Heart left ventricle (tissue), 16 donors: ENCODE measurements at places on chromosomes 2 and 18.

DNA sequence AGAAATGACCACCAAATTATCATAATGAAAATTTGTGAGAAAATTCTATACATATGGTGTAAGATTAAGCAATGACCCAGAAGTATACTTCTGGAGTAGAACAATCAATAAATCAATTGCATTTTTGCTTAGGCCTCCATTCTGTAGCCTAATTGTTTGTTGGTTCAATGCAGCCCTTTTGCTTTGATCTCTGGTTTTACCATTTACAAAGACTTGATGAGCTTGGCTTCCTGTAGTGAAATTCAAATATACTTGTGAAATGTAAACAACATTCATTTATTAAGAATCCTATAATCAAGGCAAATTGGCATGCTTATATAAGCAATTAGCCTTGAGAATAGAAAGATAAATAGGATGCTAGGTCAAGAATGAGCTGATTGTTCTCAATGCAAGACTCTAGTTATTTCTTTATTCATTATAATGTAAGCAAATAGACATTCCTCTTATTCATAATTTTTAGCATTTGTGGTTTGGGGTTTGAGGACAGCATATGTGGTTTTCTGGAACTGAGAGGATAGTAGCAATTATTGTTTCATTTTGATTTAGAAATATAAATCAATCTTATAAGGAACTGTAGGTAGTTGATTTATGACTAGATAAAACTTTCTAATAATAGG is 9.7 kb downstream of the FMNL2 start:
- H3K27me3 ChIP-seq = no peaks in the 10 kb centered on the region
- H3K36me3 ChIP-seq = peaks cover 3% of the 10 kb centered on the region
- no peak for DNase-seq
- H3K4me1 ChIP-seq = no peaks in the 10 kb centered on the region
- no peak overlapping the region for H3K27ac ChIP-seq
- no peak overlapping the region for H3K4me3 ChIP-seq

GRCh38 chr2:191758518-191759507 is 80.9 kb downstream of the NABP1 start:
- H3K27me3 ChIP-seq = peaks cover 5% of the 10 kb centered on the region
- no peak overlapping the region for H3K4me3 ChIP-seq
- DNase-seq = peak; percentile 12
- no peak overlapping the region for H3K27ac ChIP-seq
- H3K4me1 ChIP-seq = no peaks in the 10 kb centered on the region

DNA sequence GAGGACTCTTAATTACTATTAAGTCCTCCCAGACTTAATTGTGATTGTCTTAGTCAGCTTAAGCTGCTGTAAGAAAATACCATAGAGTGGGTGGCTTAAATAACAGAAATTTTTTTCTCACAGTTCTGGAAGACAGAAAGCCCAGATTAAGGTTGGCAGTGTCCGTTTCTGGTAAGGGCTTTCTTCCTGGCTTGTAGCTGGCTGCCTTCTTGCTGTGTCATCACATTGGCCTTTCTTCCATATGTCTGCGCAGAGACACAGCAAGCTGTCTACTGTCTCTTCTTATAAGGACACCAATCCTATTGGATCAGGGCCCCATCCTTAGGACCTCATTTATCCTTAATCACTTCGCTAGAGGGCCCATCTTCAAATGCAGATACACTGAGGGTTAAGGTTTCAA is 38.5 kb downstream of the ASXL3 start:
- H3K27ac ChIP-seq = no peak overlapping the region
- no peaks in the 10 kb centered on the region for H3K36me3 ChIP-seq
- H3K4me1 ChIP-seq = no peaks in the 10 kb centered on the region
- DNase-seq = no peak
- no peaks in the 10 kb centered on the region for H3K27me3 ChIP-seq
- no peak overlapping the region for H3K4me3 ChIP-seq

- H3K27ac ChIP-seq = no peak overlapping the region
- no peak overlapping the region for H3K4me3 ChIP-seq
- no peaks in the 10 kb centered on the region for H3K4me1 ChIP-seq
- H3K36me3 ChIP-seq = no peaks in the 10 kb centered on the region
- DNase-seq = no peak
Measured at GRCh38 chr18:42178376-42179080, 223.5 kb downstream of the PIK3C3 start.

GRCh38 chr2:130822766-130823165 is 13.9 kb upstream of the ARHGEF4 start:
- H3K27me3 ChIP-seq = no peaks in the 10 kb centered on the region
- H3K4me3 ChIP-seq = no peak overlapping the region
- DNase-seq = no peak
- no peaks in the 10 kb centered on the region for H3K36me3 ChIP-seq
- no peak overlapping the region for H3K27ac ChIP-seq
- no peaks in the 10 kb centered on the region for H3K4me1 ChIP-seq

GRCh38 chr18:44309185-44309584 is 371.5 kb upstream of the SETBP1 start:
- no peak overlapping the region for H3K27ac ChIP-seq
- H3K4me1 ChIP-seq = no peaks in the 10 kb centered on the region
- H3K36me3 ChIP-seq = no peaks in the 10 kb centered on the region

- DNase-seq = no peak
- peaks cover 62% of the 10 kb centered on the region for H3K36me3 ChIP-seq
- H3K4me1 ChIP-seq = no peaks in the 10 kb centered on the region
- H3K27me3 ChIP-seq = no peaks in the 10 kb centered on the region
- no peak overlapping the region for H3K4me3 ChIP-seq
Measured at GRCh38 chr18:80041424-80041823, 7.2 kb downstream of the RBFA start.

DNA sequence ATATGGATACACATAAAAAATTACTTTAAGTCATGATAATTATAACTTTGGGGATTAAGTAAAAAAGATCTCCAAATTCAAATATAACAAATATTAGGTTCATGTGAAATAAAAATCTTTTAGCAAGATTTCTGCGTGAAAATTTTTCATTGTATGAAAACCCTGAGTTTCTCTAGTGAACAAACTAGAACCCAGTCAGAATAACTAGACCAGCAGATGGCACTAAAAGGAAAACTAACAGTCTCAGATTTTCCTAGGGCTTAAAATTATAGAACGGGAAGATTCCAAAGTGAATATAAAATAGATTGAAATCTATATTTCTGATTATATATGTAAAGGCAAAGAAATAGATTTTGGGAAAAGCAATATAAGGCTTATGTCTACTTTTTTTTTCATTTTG is 43.3 kb downstream of the TMEM200C start:
- H3K27me3 ChIP-seq = peaks cover 9% of the 10 kb centered on the region
- no peaks in the 10 kb centered on the region for H3K4me1 ChIP-seq
- no peak for DNase-seq

GRCh38 chr18:37662099-37662498 is 96.5 kb upstream of the CELF4 start:
- no peak overlapping the region for H3K27ac ChIP-seq
- no peak for DNase-seq
- no peaks in the 10 kb centered on the region for H3K27me3 ChIP-seq
- no peaks in the 10 kb centered on the region for H3K4me1 ChIP-seq

- no peaks in the 10 kb centered on the region for H3K36me3 ChIP-seq
- no peaks in the 10 kb centered on the region for H3K4me1 ChIP-seq
Measured at GRCh38 chr2:178287652-178288344, 93.5 kb downstream of the OSBPL6 start.

DNA sequence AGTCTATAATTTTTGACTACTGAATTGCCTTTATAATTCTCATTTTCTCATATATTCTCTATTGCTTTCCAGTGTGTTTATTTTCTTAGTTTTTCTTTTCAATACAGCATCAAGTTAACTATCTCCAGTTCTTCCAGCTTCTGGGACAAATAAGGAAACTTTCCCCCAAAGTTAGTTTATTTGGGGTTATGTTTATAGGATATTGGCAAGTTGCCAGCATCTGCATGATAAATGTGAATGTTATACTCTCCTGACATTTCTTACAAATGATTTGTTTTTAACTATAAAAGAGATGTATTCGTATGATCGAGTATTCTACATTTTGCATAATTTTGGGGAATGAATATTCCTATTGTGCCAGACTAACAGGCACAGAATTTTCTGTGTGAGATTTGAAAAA is 140.6 kb upstream of the KCNJ3 start:
- no peaks in the 10 kb centered on the region for H3K27me3 ChIP-seq
- no peak for DNase-seq
- no peak overlapping the region for H3K4me3 ChIP-seq
- H3K36me3 ChIP-seq = no peaks in the 10 kb centered on the region

DNA sequence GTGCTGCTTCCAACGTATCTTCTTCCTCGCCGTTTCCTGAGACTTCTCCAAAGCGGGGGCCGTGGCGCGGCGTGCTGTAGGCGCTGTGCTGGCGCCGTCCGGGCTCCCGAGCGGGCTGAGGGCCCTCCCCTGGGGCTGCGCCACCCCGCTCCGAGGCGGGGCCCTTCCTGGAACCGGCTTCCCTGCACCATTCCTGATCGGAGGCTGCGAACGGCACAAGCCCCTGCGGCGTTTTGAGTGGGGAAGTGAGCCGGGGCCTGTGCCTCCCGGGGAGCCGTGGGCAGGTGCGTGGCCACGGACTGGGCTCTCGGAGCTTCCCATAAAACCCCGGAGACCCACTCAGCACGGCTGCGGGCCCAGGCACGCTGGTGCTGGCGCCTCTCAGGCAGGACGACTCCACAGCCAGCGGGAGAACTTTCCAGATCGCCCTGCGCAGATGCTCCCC is 74.7 kb downstream of the PSMG2 start:
- H3K27ac ChIP-seq = no peak overlapping the region
- H3K4me1 ChIP-seq = no peaks in the 10 kb centered on the region
- H3K27me3 ChIP-seq = no peaks in the 10 kb centered on the region
- no peak overlapping the region for H3K4me3 ChIP-seq
- no peak for DNase-seq

DNA sequence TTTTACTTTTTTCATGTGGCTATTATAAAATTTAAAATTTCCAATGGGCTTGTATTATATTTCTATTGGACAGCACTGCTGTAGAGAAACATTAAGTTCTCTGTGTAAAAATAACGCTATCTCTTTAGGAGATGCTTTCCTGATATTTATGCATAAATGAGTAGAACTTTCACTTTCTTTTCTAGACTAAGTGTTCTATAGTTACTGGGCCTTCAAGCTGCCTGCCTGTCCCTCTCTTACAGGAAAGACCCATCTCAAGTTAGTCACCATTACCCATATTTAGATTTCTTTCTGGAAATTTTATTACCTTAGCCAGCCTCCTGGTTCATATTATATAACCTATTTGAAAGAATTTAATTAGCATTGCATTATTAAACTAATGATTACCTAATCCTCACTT is 4.8 kb downstream of the ITGA4 start:
- H3K4me1 ChIP-seq = no peaks in the 10 kb centered on the region
- no peaks in the 10 kb centered on the region for H3K36me3 ChIP-seq
- H3K4me3 ChIP-seq = no peak overlapping the region
- DNase-seq = no peak
- no peaks in the 10 kb centered on the region for H3K27me3 ChIP-seq

DNA sequence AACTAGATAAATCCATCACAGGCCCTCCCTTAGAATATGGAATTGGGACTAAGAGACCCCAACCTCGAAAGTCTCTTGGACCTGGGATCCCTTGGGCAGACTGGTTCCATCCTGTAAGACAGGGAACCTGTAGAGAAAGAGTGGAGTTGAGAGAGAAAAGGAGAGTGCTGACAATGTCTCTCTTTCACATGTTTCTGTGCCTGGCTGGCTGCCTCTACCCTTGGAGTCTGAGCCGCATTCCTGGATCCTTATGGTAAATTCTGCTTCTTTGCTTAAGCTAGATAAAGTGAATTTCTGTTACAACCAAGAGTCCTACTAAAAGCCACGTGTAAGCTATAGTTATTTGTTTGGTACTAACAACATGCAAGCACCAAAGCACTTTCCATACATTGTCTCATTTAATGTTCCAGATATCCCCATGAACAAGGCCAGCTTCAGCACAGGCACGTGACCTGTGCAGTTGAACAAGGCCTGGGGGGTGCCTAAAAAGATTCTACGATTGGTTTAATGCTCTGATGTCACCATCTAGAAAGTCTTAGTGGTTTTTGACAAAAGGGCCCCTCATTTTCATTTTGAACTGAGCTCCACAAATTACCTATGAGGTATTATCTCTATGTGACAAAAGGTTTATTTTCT is 2.1 kb upstream of the PUM2 start:
- no peak for DNase-seq
- H3K27ac ChIP-seq = no peak overlapping the region
- no peaks in the 10 kb centered on the region for H3K36me3 ChIP-seq
- peaks cover 28% of the 10 kb centered on the region for H3K4me1 ChIP-seq
- H3K27me3 ChIP-seq = no peaks in the 10 kb centered on the region
- no peak overlapping the region for H3K4me3 ChIP-seq

- H3K27me3 ChIP-seq = no peaks in the 10 kb centered on the region
- H3K27ac ChIP-seq = no peak overlapping the region
- peaks cover 48% of the 10 kb centered on the region for H3K4me1 ChIP-seq
- H3K4me3 ChIP-seq = no peak overlapping the region
Measured at GRCh38 chr2:69625078-69625795, 18.3 kb downstream of the AAK1 start.

- no peak overlapping the region for H3K27ac ChIP-seq
- no peaks in the 10 kb centered on the region for H3K4me1 ChIP-seq
- H3K27me3 ChIP-seq = no peaks in the 10 kb centered on the region
- H3K36me3 ChIP-seq = no peaks in the 10 kb centered on the region
Measured at GRCh38 chr18:23037646-23038045, 97.6 kb upstream of the CABLES1 start.

DNA sequence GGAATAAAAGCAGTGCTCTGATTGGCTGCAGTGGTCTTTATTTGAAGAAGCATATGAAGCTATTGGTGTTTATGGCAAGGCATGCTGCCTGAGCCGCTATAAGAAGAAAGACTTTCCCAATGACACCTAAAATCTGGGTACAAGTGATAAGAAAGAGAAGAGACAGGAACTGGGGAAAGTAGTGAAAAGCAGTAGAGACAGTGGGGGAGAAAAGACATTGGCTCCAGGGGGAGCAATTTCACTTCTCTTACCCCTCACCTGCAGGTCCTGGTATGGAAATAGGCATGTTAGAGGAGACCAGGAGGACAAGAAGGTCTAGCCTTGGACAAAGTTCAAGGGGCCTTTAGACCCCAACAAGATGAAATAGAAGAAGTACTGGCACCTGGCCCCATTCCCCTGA is 47.1 kb downstream of the PLCL1 start:
- H3K4me3 ChIP-seq = no peak overlapping the region
- no peak for DNase-seq
- H3K27ac ChIP-seq = no peak overlapping the region
- no peaks in the 10 kb centered on the region for H3K27me3 ChIP-seq

DNA sequence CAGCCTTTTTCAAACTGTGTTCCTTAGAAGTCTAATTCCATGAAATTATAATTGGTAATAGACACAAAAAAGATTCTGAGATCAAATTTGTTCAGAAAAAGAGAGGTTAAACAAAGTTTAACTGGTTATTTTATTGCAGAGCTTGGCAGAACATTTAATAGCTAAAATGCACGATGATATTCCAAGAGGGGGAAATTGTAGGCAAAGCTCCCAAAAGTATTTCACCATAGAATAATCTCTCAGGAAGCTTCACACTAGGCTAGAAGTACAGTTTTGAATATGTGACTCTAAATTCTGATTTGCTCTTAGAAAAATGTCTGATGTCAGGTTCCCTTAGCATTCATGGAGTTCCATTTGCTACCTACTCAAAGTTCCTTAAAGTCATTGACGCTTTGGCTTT is 292.4 kb upstream of the SETBP1 start:
- H3K27ac ChIP-seq = no peak overlapping the region
- H3K4me3 ChIP-seq = no peak overlapping the region
- no peak for DNase-seq
- no peaks in the 10 kb centered on the region for H3K4me1 ChIP-seq
- no peaks in the 10 kb centered on the region for H3K36me3 ChIP-seq
